ENCODE measurements at places on chromosomes 4 and X.

- no peak for DNase-seq
Observed at GRCh38 chr4:114091546-114091945, 112.1 kb upstream of the ARSJ start.

- DNase-seq: no peak
Observed at GRCh38 chrX:119228512-119229252, 7.4 kb upstream of the PGRMC1 start.

- DNase-seq: no peak
Observed at GRCh38 chr4:55358668-55359067, 12.6 kb downstream of the SRD5A3 start.

GRCh38 chr4:181234951-181235680 lies 1008.1 kb upstream of the TENM3 start:
- DNase-seq: no peak

DNA sequence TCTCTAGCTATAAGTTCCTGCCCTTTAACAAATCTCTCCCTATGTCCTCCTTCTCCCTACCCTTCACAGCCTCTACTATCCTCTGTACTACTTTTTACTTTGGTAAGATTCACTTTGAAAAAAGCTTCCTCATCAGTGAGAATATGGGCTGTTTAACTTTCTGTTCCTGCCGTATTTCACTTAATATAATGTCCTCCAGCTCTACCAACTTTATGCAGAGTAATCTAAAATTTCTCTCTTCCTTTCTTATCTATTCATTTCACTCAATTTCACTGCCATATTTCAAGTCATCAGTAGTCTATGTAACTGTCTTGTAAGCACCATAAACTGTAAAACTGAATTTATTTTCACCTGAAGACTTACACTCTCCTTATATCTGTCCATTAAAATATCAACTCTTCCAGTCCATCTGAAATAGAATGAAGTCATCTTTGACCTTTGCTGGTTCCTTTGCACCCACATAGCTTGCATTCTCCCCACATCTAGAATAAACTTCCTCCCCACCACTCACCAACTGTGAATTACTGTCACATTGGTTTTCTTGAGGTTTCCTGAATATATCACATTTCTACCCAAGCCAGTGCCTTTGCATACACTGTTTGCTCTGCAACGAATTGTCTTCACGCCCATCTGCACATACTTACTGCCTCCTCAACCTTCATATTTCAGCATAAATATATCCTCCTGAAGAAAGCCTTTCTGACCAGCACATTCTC lies 54.6 kb downstream of the ARAP2 start:
- no peak for DNase-seq

Measured in activated T-helper 2 cell treated with anti-CD3 and anti-CD28 coated beads, Interferon-gamma antibody, Interleukin-2, Interleukin-4, amounts not matched to agents 10 μg/mL and 5 μg/mL and 100 μg/mL, durations not matched to agents 14 hours and 24 hours and 36 hours (primary cell).